Activated T-cell treated with anti-CD3 and anti-CD28 coated beads for 24 hours (primary cell): ENCODE measurements at places on chromosomes 6 and 20.

GRCh38 chr6:160043784-160044183 lies 74.9 kb downstream of the IGF2R start:
- DNase-seq: no peak

DNA sequence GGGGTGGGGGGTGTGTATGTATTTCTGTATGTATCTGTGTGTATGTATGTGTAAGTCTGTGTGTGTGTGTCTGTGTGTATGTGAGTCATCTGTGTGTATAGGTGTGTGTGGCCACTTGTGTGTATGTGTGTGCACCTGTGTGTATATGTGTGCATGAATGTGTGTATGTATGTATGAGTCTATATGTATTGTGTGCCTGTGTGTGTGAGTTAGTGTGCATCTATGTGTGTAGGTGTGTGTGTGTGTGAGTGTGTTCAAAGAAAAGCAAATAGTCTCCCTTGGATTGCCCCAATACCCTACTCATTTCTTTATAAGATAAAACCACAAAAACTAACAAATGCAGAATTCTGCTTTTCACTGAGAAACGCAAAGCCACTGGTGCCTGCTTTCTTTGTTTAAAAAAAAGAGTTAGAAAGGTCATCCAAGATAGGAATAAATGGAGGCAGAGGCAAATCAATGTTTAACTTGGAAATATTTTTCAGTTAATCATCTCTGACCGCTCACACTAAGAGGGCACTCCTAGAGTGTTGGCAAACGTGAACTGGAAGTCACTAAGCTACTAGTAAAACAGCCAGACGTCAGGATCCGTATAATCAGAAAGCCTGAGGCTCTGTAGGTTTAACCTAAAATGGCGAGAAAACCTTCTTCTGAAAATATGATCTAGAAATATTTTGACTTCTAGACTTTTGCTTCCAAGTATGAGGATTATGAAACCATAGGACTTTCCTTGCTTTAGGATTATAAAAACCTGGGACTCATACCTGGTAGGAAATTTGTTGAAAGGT lies 37.4 kb upstream of the JAG1 start:
- DNase-seq: no peak

DNA sequence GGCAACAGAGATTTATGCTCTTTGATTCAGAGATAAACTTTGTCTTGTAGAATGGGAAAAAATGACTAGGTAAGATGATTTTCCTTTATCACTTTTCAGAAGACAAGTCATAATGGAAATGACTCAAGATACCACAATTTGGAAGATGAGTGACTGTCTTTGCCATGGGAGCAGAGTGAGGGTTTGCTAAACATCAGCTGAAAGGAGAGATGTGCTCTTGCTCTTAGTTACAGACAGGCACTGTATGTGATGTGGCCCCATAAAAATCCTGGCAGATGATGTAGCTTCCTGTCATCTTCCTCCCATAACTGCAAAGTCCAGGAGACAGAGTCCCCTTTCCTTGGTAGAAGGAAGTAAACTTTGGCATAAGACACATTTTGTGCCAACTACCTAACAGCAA lies 47.6 kb downstream of the BACH2 start:
- no peak for DNase-seq

GRCh38 chr20:58116505-58116904 lies 111.9 kb downstream of the ANKRD60 start:
- no peak for DNase-seq

DNA sequence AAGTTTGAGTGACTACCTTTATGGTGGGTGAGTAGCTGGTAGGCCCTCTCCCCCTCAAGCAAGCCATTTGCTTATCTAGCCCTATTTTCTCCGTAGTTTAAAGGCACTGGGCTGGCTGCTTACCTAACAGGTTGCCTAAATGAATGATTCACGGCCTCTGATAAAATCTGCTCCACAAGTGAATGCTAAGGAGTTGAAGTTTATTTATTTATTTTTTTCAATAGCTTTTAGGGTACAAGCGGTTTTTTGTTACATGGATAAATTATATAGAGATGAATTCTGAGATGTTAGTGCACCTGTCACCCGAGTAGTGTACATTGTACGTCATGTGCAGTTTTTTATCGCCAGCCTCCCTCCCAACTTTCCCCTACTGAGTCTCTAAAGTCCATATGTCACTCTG lies 8.3 kb upstream of the CDH26 start:
- DNase-seq: no peak

DNA sequence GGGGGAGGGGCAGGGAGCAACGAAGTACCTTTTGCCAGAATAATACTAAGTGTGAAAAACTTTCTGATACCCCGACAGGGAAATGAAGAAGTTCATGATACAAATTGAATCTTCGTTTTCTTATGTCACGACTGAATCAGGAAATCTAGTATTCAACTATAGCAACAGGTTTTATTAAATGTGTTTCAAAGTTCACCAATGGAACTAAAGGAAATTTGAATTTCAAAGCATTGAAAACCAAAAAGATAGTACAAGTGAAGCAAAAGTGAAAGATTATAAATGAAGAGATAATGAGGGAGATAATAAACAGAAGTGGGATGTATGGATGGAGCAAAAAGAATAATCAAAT lies 333.2 kb downstream of the ADGRB3 start:
- no peak for DNase-seq
